ENCODE measurements at places on chromosomes 3 and 15. TPM values are rescaled to one million over a fixed set of nuclear protein-coding genes. Genes with fewer than 3 reads are reported as not detected.
A peak's percentile ranks its signal among the peaks of the same experiment; 100 is the strongest.

HRH1 gene
- total RNA-seq: 4.7 TPM

SLC28A2 gene
- total RNA-seq: 2.4 TPM

C3orf22 gene
- not detected for total RNA-seq

IL17RD gene
- total RNA-seq: 47.4 TPM

DNA sequence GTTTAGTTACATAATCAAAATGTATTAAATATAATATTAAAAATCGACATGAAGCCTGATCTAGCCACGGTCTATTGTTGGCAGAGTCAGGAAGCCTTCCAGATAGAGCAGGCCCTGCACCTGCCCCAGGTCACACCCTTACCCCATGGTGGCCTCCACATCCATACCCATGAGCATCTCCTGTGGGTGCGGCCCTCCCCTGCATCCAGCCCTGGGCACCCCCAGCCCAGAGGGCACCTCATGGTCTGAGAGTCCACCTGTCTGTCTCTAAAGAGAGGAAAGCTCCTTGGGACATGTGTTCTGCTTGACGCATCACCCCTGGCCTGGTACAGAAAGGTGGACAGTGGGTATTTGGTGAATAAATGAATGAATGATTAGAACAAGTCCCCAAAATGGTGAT, 37.2 kb upstream of the CSPG4 start:
- no peaks in the 10 kb centered on the region for H3K36me3 ChIP-seq
- no peak overlapping the region for H3K27ac ChIP-seq
- no peak for DNase-seq
- H3K4me1 ChIP-seq: no peaks in the 10 kb centered on the region

DNA sequence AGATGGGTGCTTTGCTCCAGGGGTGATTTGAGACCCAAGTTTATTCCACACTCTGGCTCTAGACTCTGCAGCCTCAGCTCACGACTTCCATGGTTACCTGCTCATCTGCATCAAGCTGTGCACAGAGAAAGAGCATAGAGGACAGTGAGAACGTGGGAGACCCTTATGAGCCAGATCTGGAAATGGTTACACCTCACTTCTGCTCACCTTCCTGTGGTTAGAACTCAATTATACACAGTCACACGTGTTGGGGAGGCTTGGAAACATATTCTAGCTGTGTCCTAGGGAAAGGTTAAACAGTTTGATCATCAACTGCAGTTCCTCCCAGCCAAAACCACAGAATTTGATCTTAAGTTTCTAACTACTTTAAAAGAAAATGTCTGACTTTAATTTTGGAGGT, 1.8 kb downstream of the FETUB start:
- H3K27ac ChIP-seq: no peak overlapping the region
- H3K27me3 ChIP-seq: peaks cover 46% of the 10 kb centered on the region
- no peak overlapping the region for H3K4me3 ChIP-seq

GRCh38 chr15:84595660-84596059, 5.1 kb upstream of the ZSCAN2 start:
- DNase-seq: no peak
- no peaks in the 10 kb centered on the region for H3K4me1 ChIP-seq
- no peak overlapping the region for H3K4me3 ChIP-seq

GRCh38 chr15:55627730-55628368, 39.7 kb upstream of the PYGO1 start:
- no peak for DNase-seq
- H3K36me3 ChIP-seq: peaks cover 5% of the 10 kb centered on the region
- no peak overlapping the region for H3K4me3 ChIP-seq
- H3K4me1 ChIP-seq: no peaks in the 10 kb centered on the region
- H3K27me3 ChIP-seq: no peaks in the 10 kb centered on the region

GRCh38 chr15:89749054-89749453, 2.0 kb downstream of the MESP1 start:
- no peak overlapping the region for H3K27ac ChIP-seq
- peak overlapping the region; percentile 79 for H3K4me3 ChIP-seq
- no peaks in the 10 kb centered on the region for H3K36me3 ChIP-seq
- H3K4me1 ChIP-seq: peaks cover 4% of the 10 kb centered on the region

DNA sequence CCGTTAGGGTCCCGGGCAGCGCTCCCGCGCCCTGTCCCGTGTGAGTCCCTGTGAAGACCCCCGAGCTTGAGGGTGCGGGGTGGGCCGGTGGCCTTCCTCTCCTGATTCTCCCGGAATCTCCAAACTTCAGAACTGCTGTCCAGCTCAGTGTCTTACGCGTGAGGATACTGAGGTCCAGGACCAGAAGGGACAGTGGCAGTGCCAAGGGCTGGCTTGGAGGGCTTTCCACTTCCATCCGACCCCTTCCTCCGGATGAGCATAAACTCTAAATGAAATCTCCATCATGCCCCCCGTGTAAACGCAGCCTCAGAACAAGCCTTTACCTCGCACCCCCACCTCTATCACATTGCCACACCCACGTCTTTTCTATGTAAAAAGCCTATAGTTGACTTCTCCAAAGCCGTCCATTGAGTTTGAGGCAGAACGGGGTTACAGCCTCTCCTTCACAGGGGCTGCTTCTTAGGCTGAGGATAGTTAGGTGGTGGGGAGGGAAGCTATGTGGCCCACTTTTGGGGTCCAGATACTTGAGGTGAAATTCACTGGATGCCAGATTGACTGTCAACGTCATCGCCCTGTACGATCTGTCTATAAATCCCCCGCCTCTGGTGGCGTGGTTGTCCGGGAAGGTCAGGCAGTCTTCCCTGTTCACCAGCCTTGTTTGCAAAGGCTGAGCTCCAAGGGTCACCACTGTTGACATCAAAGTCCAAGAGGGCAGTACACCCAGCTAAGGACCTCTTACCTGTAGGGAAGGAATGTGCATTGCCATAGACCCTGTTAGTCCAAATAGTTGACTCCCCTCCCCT, 1.1 kb downstream of the EDEM1 start:
- peaks cover 21% of the 10 kb centered on the region for H3K36me3 ChIP-seq
- H3K4me3 ChIP-seq: peak overlapping the region; percentile 100
- H3K4me1 ChIP-seq: peaks cover 50% of the 10 kb centered on the region

GRCh38 chr15:81182756-81183438, 13.8 kb upstream of the IL16 start:
- no peak for DNase-seq
- H3K36me3 ChIP-seq: no peaks in the 10 kb centered on the region
- H3K4me3 ChIP-seq: no peak overlapping the region
- H3K27me3 ChIP-seq: peaks cover 46% of the 10 kb centered on the region

GRCh38 chr15:39188930-39189329, 391.9 kb upstream of the THBS1 start:
- H3K27me3 ChIP-seq: no peaks in the 10 kb centered on the region
- no peaks in the 10 kb centered on the region for H3K36me3 ChIP-seq
- no peaks in the 10 kb centered on the region for H3K4me1 ChIP-seq
- no peak overlapping the region for H3K4me3 ChIP-seq
- no peak for DNase-seq
- H3K27ac ChIP-seq: no peak overlapping the region

DNA sequence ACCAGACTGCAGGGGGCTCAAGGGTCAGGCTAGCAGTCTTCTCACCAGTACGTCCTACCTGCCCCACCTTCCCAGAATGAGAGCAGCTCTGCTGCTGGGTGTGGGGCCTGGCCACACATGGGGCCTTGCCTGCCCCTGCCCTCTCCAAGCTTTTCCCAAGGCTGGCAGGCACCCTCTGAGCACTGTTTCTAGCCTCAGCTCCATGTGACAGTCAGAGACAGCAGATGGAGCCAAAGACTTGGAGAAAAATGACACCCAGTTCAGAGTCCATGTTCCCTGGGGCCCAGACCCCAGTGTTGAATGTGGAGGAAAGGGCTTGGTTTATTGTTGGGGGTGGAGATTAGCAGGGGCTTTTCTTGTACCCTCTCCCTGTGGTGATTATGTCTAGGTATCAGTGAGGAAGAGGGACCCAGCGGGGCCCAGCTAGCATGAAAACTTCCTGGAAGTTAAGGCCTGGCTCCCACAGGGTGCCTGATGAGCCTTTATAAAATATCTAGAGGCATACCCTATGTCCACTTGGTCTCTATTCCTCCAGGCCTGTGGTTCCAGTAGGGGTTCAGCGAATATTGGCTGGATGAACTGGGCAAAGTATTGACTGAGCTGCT, 153.8 kb downstream of the EEFSEC start:
- H3K27ac ChIP-seq: no peak overlapping the region
- H3K27me3 ChIP-seq: no peaks in the 10 kb centered on the region
- H3K36me3 ChIP-seq: no peaks in the 10 kb centered on the region
- DNase-seq: peak; percentile 45

DNA sequence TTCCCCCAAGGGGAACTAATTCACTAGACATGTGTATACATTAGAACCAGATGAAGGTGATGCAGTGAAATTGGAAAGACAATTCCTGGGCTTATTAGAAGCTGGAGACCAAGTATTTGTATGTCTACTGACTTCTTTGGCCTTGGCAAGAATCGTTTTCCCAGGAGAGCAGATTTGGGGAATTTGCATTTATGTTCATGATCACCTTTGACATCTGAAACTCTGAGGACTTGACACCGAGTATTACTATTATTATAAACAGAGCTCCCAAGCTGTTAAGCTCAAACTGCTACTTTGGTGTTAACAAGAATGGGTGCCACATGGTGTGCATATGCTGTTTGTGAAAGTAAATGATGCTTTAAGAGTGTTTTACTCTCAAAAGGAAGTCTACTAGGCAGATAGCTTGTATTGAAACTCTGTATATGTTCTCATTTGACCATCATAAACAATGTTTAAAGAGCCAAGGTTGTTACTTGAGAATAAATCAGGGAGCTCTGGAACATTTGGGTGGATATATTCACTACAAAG, 519.8 kb upstream of the GOLIM4 start:
- peaks cover 5% of the 10 kb centered on the region for H3K4me1 ChIP-seq
- no peak overlapping the region for H3K27ac ChIP-seq
- H3K4me3 ChIP-seq: no peak overlapping the region

DNA sequence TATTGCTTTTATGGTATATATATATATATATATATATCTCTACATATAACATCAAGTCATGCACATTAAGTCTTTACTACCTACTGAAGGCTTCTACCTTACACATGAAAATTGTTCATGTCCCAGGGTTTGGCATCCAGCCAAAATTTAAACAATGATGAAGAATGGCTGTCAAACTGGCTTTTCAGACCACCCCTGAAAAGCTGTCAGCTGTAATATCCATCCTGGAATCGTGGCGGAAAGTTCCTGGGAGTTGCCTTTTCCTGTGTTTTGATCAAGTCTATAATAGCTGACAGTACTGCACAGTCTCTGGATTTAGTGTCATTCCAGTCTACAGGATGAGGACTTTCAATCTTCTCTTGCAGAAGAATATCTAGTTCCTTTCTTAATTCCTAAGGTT, 48.3 kb downstream of the DHX36 start:
- no peak for DNase-seq
- no peaks in the 10 kb centered on the region for H3K4me1 ChIP-seq
- no peak overlapping the region for H3K4me3 ChIP-seq
- no peak overlapping the region for H3K27ac ChIP-seq
- peaks cover 51% of the 10 kb centered on the region for H3K36me3 ChIP-seq

DNA sequence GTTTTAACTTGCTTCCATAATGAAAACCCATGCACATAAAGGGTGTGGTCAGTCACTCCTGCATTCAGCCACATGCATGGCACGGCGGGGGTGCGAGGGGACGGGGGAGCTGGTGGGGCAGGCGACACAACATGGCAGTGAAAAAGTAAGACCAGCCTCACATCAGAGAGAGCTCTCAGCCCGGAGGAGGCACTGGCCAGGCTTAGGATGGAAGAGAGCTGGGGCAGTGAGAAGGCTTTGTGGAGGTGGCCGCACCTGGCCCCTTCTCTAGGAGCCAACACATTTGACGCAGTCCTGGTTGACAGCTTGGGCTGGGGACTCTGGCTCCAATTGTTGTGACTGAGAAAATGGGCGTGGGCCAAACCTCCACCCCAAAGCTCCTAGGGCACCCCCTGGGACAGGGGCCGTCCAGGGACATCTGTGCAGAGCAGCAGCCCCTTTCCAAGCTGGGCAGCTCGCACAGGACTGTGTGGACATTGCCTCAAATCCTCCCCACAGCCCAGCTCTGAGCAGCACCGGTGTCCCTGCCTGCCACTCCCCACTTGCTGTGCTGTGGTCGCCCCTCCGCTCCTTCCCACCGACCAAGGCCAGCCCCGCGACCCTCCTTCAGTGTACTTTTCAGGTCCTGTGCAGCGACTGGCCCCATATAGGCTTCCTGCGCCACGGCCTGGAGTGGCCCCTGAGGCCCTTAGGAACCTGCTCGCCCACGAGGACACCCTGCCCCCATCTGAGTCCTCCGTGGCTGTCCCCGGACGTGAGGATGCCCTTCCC, 126.0 kb upstream of the IQSEC1 start:
- H3K36me3 ChIP-seq: no peaks in the 10 kb centered on the region
- DNase-seq: no peak
- no peak overlapping the region for H3K27ac ChIP-seq
- peaks cover 6% of the 10 kb centered on the region for H3K4me1 ChIP-seq
- H3K4me3 ChIP-seq: no peak overlapping the region

DNA sequence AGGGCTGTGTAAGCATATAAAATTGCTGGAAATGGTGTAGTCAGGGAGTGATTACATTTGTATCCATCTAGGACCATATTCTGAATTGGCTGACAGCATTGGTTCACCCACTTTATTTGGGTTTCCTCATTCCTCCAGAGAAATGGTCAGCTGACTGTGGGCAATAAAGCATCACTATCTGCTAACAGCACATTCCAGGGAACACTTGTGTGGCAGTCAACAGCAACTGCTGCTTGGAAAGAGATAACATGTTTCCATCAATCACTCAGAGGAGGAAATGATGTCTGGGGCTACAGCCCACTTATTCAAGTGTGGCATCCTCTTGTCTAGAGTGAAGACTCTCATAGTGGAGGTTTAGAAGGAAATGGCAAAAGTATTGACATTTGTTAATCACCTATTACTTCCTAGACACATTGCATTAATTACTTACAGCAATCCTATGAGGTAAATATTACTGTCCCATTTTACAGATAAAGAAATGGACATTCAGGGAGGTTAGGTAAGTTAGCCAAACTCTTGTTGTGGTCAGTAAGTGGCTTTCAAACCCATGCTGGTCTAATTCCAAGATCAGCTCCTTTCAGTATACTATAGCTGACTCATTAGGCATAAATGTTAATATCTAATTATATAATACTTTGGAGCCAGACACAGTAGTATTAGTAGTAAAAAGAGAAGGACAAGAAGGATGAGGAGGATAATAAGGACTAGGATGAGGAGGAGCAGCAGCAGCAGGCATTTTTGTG, 247.8 kb downstream of the ALCAM start:
- no peaks in the 10 kb centered on the region for H3K27me3 ChIP-seq
- no peak overlapping the region for H3K4me3 ChIP-seq
- H3K4me1 ChIP-seq: peaks cover 23% of the 10 kb centered on the region
- no peak for DNase-seq
- H3K36me3 ChIP-seq: no peaks in the 10 kb centered on the region
- H3K27ac ChIP-seq: no peak overlapping the region

Data from type B pancreatic cell (in vitro differentiated cells).